ENCODE measurements at places on chromosomes 7 and 10.

DNA sequence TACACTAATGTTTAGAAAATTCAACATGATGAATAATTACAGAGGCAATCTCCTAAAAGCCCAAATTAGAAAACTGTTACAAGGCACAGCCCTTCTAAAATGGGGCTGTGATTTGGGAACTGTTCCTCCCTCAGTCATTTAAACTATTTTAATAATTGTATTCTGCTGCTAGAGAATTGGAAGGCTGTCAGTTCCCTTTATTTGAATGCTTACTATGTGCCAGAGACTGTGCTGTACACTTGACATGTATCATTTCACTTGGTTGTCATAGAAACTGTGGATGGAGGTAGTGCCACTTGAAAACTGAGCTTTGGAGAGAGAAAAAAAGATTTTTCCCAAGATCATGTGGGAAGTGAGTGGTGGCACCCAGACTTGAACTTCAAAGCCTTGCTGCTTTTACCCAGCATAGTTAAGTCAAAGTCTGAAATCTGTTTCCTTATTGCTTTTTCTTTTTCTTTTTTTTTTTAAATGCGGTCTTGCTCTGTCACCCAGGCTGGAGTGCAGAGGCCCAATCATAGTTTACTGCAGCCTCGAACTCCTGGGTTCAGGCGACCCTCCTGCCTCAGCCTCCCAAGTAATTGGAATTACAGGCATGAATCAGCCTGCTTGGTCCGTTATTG lies 23.6 kb downstream of the UBE2D1 start:
- no peak for DNase-seq

DNA sequence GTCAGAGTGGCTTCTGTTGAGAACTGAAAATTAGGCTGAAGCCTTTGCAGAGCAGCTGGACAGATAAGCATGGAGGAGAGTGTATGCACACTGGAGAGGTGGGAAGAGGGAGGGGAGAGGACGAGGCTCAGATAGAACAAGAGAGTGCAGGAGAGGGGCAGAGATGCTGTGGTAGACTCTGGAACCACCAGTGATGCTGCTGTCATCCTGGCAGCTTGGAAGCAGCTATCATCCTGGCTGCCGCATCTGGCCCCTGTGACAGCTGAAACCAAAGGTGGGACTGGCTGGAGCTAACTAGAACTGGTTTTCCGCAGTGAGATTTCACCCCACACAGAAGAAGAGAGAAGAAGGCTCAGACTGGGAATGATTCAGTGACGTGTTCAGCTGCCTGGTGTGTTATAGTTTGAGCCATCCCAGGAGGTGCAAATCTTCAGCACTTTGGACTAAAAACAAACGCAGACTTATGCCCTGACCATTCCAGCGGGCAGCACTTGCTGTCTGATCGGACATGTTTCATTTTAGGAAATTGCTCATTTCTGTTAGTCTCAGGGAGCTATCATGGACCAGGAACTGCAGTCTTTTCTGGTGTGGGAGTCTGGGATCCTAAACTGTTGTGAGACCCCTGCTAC lies 38.4 kb downstream of the EEPD1 start:
- DNase-seq = no peak

GRCh38 chr7:149727053-149727898 lies 46.1 kb downstream of the ZNF467 start:
- no peak for DNase-seq

DNA sequence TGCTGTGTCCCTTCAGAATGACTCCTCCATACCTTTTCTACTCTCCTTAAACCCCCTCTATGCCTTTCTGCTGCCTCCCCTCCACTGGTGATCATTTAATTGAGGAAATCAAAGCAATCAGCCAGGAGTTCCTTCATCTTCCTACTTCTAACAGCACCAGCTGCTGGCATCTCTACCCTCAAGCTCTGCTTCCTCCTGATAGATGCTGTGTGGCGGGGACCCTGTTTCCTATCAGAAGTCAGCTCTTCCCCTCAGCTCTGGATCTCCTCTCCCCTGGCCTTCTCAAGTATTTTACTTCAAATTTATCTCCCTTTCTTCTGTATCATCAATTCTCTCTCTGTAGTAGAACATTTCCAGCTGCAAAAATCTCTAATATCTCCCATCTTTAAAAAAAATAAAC lies 183.7 kb downstream of the ELMO1 start:
- no peak for DNase-seq

- no peak for DNase-seq
Observed at GRCh38 chr7:44112231-44112996, 8.3 kb downstream of the AEBP1 start.

DNA sequence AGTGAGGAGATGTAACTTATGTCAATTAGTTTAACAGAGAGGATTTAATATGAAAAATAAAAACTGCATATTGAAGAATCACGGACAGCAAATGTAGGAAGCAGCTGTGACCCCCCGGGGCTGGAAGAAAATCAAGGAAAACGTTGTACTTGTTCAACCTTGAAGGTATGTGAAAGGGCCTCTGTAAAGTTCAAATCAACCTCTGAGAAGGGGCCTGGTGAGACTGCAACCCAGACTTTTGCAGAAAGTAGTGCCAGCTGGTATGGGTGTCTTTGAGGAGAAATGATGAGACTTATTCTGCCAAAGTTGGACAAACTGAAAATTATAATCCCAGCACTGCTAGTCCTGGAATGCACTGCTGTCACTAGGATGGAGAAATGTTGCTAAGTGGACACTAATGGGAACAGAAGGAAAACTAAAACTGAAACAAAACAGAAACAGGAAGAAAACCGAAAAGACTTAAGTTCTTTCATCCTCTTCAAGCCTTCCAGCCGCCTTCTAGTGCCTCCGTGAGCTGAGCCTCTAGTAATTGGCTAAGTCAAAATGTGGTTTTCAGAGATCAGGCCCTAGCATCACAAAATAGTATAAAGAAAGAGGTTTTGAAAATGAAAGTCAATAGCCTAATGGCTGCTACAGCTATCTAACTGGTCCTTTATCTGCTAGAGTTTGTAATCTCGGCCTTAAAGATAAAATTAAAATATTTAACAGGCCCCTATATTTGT lies 253.7 kb upstream of the SORCS1 start:
- DNase-seq = no peak

DNA sequence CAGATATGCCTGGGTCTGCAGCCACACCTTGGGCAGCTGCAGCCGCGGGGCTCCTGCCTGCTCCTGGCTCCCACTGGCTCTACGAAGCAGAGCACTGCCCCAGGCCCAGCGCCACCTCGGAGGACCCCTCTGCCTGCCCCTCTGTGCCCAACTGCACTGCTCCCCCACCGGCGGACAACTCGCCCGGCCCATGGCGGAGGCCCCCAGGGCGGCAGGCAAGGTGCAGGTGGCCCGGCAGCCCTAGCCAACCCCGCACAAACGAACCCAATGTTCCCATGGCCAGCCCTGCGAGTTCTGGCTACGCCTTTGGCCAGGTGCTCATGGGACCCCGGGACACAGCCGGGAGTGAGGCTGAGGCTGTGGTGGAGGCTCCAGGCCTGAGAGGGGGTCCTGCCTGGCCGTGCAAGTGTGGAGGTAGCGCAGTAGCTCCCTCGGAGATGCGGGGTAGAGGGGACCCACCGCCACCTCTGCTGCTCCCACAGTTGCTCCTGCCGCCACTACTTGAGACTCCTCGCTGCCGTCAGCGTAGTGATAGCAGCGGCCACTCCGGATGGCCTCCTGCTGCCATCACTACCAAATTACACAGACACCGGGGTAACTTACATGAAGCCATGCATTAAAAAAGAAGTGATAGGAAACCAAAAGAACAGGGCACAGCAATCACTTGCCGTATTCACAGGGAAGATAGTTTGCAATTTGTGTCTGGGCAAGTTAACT lies 97.3 kb upstream of the SP4 start:
- no peak for DNase-seq
